HCT116 (cell line): ENCODE measurements at places on chromosomes 7 and 10. TPM values are rescaled to one million over a fixed set of nuclear protein-coding genes. Genes with fewer than 3 reads are reported as not detected.

DNA sequence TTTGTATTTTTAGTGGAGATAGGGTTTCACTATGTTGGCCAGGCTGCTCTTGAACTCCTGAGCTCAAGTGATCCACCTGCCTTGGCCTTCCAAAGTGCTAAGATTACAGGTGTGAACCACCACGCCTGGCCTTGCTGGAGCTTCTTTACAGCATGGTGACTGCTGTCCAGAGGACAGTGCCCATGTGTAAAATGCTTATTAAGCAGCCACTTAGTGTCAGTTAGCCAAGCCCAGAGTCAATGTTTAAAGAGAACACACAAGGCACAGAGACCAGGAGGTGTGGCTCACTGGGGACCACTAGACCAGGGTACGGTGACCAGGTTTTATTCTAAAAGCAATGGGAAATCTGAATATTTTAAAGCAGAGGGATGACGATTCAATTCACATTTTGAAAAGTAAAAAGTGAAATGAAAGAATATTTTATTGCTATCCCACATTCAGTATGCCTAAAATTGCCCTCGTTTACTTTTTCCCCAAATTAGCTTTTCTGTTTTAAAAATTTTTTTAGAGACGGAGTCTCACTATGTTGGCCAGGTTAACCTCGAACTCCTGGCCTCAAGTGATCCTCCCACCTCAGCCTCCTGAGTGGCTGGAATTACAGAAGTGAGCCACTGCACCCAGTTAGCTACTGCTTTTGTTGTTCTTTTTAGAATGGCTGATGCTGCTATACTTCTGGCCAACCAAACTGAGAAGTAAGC is 172.8 kb downstream of the NRP1 start:
- H3K27ac ChIP-seq = no peak overlapping the region
- DNase-seq = no peak

DNA sequence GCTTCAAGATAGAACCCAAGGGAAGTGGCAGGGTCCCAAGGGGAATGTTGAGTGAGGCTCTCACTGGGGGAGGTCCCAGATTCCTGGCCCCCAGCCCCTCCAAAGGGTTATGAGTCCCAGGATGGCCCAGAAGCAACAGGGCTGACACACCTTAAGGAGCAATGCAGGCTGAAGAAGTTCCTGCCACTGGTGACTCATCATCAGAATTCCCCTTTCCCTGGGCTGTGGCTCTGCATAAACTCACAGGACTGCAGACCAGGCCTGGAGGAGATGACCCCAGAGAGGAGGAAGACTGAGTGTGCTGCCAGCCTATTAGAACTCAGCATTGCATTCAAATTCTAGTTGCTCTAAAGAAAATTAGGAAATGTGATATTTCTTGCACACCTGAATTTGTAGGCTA is 126.7 kb downstream of the DPP6 start:
- H3K4me1 ChIP-seq = no peaks in the 10 kb centered on the region
- no peaks in the 10 kb centered on the region for H3K27me3 ChIP-seq
- no peaks in the 10 kb centered on the region for H3K36me3 ChIP-seq
- no peak overlapping the region for H3K27ac ChIP-seq

DNA sequence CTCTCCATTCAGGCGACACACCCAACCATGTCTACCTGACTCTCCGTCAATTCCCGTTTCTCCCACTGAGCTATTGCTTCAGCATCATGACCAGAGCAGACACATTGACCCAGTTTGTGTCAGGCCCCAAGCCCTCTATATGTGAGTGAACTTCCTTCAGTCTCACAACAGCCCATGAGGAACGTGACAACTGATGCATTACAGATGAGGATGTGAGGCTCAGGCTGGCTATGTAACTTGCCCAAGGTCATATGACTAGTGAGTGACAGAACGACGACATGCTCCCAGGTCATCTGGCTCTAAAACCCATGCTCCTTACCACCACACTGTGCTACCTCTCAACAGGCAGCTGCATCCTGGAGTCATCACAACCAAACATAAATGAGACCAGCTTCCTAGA is 3.7 kb downstream of the TMEM140 start:
- no peak overlapping the region for H3K27ac ChIP-seq
- DNase-seq = no peak
- no peaks in the 10 kb centered on the region for H3K36me3 ChIP-seq
- no peak overlapping the region for H3K4me3 ChIP-seq
- H3K27me3 ChIP-seq = no peaks in the 10 kb centered on the region

The OR2A25 gene
- total RNA-seq = not detected

The AKR1C2 gene
- 0.25 TPM for total RNA-seq
